ENCODE measurements at places on chromosomes 1 and 21.

DNA sequence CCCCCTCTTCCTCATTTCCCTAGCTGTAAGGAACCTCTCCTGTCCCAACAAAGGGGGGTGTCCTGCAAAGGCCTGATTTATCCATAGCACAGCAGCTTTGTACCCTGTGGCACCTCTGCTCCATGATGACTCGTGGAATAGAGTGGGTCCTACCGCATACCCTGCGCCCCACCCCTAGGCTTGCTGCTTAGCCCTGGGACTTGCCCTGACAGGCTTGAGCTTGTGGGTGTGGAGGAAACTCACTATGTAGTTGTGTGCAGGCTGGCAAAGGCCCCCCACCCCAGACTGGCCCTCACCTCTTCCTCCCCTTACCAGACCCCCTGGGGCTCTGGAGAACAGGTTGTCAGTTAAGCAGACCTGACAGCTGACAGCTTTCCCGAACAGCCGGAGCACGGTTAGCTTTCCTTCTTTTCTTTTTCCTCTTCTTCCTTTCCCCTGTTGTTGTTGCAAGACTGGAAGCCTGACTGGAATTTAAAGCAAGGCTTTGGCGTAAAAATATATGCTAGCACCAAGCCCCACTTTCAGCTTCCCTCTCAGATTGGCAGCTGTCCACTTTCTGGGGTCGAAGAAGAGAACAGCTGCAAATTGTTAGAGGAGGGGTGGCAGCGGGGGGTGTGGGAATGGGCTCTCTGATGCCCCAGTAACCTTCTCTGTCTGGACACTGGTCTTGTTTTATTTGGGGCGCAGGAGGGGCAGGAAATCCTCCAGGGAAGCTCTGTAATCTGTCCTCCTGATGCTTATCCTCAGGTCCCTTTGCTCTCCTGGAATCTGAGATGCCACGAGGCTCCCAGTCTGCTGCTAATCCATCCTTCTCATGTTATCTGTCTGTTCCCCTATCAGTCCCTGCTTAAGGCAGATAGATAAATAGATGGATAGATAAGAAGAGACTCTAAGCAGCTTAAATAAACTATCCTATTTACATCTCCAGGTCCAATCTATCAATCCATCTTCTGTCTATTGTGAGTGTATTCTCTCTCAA, 134.6 kb downstream of the BRINP2 start:
- no peak for DNase-seq

- DNase-seq: no peak
Measured at GRCh38 chr1:168396508-168396907, 115.8 kb downstream of the TBX19 start.

GRCh38 chr1:114755006-114755931, 2.5 kb downstream of the CSDE1 start:
- DNase-seq: no peak

DNA sequence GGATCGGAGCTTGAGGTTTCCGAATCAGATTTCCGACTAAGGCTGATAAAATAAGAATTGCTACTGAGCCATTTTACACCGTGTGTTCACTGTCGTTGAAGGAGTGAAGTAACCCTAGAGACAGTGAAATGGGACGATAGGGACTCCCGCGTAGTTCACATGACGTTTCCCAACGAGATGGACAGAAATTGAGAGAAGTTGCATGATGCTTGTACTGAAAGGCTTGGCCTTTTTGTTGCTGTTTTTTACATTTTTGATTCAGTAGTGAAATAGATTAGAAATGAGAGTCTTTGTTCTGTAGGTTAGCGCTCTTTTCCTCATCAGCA, 1.2 kb downstream of the KHDRBS1 start:
- no peak for DNase-seq

DNA sequence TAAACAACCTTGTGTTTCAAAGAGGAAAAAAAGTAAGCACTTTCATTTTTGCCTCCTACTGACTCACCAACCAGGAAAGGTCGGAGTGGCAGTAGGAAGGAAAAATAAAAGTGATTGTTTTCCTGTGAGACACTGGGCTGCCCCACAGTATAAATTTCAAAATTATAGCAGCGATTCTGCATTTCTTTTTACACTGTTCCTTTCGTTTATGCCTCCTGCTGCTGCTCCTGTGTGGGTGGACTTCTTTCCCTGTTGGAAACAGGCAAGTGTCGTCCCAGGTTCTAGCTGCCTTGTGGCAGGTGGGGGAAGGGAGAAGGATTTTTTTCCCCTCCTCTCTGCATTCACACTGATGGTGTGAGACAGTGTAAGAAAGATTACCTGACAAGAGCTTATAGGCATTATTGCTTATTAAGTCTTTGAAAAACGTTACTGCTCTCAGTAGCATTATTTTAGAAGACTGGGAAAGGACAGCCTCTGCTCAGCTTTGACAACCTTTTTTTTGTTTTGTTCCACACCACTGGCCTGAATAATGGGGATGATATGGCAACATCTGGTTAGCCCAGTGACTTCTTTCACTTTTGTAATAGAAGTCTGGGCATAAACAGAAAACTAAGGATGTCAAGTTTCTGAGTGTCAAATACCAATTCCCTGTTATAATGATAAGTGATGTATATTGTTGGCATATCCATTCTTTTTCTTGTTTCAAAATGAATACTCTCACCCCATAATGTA, 77.9 kb downstream of the NEK7 start:
- no peak for DNase-seq

GRCh38 chr21:45640001-45640887, 3.3 kb upstream of the PCBP3 start:
- DNase-seq: no peak

- DNase-seq: no peak
Measured at GRCh38 chr21:28856588-28857250, 136.0 kb downstream of the LTN1 start.

- DNase-seq: no peak
Measured at GRCh38 chr21:45432575-45433255, 27.8 kb downstream of the COL18A1 start.

Data from T-helper 2 cell treated with Interferon-gamma antibody and Interleukin-4, amounts not matched to agents 5 μg/mL and 100 μg/mL, for 36 hours (primary cell).